ENCODE measurements at places on chromosomes 5 and 9.
A peak's percentile ranks its signal among the peaks of the same experiment; 100 is the strongest.

DNA sequence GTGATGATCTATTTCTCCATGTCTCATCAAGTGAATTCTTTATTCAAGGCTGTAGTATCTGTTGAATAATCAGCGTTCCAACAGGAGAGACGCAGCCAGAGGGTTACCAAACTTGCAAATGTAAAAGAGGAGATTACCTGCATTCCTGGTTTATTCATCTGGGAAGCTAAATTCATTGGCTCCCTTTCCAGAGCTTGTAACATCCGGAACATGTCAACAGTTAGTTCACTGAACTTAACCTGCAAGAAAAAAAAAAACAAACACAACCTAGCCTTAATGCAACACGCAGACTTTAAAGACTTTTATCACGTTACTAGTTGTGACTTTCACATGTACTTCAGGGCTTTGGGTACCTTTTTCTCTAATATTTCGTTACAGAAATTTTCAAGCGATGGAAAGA, 62.4 kb upstream of the GOLGA1 start:
- DNase-seq: no peak

DNA sequence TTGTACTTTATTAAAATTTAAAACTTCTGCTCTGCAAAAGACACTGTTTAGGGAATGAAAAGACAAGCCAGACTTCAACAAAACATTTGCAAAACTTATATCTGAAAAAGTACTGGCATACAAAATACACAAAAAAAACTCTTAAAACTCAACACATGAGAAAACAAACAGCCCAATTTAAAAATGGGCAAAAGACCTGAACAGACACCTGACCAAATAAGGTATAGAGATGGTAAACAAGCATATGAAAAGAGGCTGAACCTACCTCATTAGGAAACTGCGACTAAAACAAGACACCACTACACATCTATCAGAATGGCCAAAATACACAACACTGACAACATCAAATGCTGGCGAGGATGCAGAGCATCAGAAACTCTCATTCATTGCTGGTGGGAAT, 54.4 kb upstream of the LMX1B start:
- no peak for DNase-seq

DNA sequence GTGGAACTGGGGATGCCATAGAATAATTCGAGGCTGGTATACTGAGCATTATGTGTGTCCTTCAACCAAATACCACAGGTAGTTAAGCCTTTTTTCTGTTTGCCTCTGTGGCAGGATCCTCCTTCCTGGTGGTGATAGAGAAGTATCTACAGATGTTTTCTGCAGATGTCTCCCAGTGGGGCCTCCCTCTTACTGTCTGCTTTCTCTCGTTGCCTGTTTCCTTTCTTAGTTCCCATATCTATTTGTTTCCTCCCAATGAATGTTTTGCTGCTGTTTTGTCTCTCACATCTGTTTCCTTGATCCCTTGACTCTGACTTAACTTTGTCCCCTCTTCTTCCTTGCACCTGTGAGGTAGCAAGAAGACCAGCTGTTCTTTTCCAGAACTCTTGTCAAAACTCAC, 130.9 kb upstream of the NUDT12 start:
- no peak for DNase-seq

DNA sequence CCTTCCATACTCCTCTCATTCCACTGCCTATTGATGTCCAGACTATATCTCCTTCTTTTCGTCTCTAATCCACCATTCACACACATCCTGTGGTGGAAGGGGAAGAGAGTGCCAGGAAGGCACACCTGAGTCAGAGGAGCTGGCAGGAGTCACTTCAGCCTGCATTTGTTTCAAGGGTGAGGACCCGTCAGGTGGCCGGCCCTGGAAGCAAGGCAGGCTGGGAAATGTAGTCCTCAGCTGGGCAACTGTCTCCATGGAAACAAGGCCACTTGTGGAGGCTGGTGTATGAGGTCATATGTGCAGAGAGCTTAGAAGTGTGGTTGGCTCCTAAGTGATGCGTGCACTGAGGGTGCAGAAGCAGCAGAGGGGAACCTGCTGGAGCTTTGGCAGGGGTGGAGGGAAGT, 278.4 kb downstream of the NSG2 start:
- DNase-seq: no peak

DNA sequence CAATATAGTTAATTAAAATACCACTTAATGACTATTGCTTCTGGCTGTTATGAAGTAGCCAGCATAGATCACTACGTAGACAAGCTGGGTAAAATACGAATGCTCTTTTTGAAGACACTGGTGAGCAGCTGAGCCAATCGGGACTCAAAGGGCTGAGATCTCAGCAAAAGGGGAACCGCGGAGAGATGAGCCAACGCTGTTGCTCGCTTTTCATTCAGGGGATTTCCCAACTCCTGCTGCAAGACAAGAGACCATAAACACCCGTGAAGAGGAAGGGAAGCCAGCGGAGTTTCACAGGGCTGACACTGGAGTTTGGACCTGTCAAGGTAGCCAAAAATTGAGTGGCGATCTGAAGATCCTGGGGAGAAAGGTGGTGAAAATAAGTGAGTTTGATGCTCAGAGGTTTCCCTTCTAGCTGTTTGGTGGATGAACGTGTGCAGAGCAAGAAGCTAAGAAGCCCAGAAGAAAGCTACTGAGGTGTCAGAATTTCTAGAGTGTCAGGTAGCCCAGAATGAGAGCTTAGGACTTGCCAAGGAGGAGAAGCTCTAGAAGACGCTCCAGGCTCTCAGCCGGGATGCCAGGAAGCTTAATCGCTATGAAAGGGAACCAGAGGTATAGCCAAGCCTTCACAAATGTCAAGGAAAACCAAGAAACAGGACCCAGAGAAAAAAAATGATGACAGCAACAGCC, 79.6 kb upstream of the RNU6ATAC start:
- DNase-seq: peak; percentile 8

DNA sequence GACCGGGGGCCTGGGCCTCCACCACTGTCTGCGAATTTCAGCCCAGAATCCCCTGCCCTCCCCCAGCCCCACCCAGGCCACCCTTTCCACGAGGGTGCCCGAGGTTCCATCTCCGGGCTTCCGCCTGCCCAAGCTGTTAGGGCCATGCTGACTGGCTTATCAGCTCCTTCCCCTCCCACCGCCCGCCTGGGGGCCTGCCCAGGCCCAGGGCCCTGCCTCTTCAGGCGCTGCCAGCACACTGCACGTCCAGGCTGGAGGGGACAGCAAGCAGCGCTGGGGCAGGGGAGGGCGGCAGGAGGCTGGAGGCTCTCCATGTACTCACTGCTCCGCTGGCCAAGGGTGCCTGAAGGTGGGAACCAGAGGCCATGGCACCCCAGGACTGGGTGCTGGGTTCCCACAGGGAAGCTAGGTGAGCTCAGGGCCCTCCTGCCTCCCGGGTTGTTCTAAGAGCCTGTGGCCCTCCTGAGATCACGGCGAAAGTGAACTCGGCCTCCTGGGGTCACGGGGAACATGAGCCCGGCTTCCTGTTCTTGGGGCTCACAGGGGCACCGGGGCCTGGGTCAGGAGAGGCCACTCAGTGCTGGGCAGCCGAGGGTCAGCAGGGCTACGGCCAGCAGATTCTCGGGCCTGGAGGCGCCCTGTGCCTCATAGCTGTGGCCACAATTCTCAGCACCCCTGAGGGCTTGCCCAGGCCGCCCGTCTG, 57.7 kb upstream of the EGFL7 start:
- DNase-seq: no peak

DNA sequence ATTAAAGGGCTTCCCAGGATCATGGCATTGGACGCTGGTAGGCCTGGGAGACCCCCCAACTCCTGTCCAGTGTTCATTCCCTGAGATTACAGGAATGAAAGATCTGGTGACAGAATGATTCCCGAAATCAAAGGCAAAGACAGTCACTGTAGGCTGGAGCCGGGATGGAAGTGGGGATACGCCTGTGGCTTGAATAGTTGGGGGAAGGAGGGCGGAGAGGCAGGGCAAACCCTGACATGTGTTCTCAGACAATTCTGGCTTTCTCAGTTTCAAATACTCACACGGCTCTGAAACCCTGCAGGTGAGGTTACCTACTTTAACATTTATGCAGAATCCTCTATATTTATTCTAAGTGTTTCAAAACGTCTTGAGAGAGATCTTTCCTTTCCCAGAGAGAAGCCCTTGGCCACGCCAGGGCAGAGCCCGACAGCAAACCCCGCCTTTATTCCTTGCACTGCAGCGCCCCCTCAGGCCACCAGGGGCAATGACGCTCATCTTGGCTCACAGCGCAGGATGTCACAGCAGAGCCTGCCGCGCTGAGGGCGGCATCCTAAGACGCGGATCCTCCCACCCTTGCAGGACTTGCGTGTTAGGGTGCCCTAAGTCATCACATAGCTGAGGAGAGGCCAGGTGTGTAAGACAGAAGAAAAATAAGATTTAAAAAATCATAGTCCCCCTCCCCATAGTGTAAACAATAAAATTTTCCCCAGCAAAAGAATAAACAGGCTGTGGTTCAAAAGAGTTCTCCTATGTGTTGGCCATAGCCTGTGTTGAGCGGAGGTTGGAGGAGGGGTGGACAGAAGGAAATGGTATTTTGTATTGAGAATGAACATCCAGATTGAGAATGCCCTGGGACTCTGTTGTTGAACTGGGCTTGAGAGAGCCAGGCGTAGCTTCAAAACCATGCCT, 284.5 kb downstream of the NTRK2 start:
- peak; percentile 19 for DNase-seq

DNA sequence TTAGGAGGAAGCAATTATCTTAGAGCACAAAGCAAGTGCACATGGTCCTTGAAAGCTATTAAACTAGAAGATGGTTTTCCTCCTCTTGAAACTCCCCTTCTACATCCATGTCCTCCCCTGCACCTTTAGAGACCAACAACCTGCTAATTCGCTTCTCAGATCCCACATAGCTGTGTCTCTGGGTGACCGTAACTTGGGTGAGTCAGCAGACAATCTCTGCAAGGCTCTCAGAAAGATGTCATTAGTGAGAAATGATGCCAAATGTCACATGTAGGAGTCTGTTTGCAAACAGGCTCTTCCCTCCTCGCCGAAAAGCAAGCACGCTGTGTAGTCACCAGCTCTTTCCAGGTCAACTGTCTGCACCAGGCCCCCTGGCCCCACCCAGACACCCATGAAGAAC, 291.8 kb downstream of the SLIT3 start:
- DNase-seq: no peak

DNA sequence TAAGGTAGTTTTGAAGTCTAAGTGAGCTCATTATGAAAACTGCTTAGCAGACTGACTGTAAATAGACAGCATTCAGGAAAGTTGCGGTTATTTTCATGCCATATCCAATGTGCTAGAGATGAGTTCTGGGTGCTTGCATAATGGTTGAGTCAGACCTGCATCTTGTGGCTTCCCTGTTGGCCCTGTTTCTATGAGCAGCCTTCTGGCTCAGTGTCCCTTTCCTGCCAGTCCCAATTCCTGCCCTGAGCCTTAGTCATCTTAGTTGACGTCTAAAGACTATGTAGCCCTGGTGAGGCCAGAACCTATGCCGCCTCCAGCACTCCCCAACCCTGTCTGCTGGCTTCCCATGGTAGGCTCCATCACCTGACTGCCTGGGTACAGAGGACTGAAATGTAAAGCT, 76.3 kb upstream of the TNFSF8 start:
- no peak for DNase-seq

- DNase-seq: no peak
These were observed 37.2 kb downstream of the THBS4 start for GRCh38 chr5:80072103-80073073.

DNA sequence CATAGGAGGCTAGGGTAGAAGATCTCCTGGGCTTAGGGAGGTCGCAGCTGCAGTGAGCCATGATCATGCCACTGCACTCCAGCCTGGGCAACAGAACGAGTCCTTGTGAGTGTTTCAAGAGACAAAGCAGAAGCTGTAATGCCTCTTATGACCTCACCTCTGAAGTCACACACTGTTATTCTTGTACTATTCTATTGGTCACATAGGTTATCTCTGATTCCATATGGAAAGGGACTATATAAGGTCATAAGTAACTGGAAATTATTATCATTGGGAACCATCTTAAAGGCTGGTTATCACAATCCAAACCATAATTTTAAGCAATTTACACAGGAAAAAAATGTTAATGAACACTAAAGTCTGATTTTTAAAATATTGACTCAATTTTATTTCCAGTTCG, 17.9 kb upstream of the AFF4 start:
- no peak for DNase-seq

DNA sequence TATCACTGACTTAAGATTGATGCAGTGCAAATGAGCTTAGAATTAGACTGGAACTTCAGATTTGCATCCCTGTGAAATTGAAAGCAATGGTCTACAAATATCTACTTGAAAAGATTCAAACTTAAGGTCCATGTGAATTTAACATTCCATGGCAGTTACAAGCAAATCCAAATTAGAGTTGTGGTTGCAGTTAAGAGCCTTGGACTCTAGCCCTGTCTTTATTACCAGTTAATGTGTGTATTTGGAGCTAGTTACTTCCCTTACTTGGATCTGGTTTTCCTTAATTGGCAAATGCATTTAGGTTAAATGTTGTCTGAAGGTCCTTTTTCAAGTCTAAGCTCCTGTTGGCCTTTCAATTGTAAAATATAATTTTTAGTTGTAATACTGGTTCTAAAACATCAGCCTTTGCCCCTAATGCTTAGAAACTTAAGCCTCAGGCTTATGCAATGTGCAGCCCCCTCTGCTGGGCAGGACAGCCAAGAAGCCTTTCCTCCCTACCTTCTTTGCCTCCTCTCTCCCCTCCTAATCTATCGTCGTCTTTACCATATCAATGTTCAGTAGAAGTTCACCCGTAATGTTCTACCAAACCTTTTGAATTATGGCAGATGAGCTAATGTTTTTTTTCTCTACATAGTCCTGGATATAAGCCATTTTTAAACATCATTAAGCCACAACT, 59.5 kb downstream of the ERMP1 start:
- DNase-seq: no peak

DNA sequence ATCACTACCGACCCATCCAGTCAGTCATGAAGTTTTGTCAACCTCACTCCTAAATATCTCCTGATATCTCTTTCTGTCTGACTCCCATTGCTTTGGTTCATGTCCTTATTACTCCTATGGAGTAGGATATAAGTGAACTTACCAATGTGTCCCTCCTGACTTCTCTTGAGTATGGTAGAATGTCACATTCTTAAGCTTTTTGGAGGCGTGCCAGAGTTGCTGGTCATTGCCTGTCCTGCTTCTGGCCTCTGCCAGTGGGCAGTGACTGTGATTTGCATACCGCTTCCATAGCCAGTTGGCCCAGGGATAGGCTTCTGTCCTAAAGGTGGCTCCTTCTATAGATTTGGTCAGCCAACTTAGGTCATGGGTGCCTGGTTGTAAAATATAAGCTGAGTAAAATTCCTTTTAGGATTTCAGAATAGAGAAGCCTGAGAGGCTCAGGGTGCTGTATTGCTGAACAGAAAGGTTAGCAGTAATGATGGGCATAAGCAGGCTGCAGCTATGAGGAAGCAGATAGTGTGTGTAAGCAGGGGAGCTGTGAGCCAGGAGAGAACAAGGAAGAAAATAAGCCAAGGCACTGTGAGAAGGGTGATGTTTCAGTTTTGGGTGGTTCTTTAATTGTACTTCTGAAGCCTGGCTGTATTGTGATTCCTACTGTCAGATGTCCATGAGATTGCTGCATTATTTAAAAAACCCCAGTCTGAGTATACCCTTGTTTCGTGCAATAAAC, 16.1 kb upstream of the MARCHF3 start:
- no peak for DNase-seq

- DNase-seq: no peak
These were observed 419.3 kb downstream of the ACTL7B start for GRCh38 chr9:108436448-108436847.

Measured in stimulated activated CD4-positive, alpha-beta T cell treated with anti-CD3 and anti-CD28 coated beads, TNF-alpha, amount 100 ng/mL, for 48 hours (primary cell).